ENCODE measurements at places on chromosomes 3 and 15. TPM values are rescaled to one million over a fixed set of nuclear protein-coding genes. Genes with fewer than 3 reads are reported as not detected.

GOLGA8Q gene
- 1.1 TPM for total RNA-seq

TRIM69 gene
- 9.5 TPM for total RNA-seq

GOLGA8M gene
- not detected for total RNA-seq

PARL gene
- 102 TPM for total RNA-seq

TMEM89 gene
- not detected for total RNA-seq

FBXL2 gene
- 9.7 TPM for total RNA-seq

SLC22A13 gene
- total RNA-seq = 0.45 TPM

FYTTD1 gene
- total RNA-seq = 40.2 TPM

CHDH gene
- 7.9 TPM for total RNA-seq

ALDH1A3 gene
- total RNA-seq = 197 TPM

TMEM43 gene
- total RNA-seq = 109 TPM

RAD51 gene
- total RNA-seq = 12.1 TPM

HRG gene
- total RNA-seq = not detected

RHOA gene
- 643 TPM for total RNA-seq

GABRR3 gene
- not detected for total RNA-seq

TLR9 gene
- not detected for total RNA-seq

IMPDH2 gene
- total RNA-seq = 313 TPM

LSAMP gene
- 10.7 TPM for total RNA-seq

SKOR1 gene
- 0.08 TPM for total RNA-seq

GRAMD1C gene
- total RNA-seq = 12.1 TPM

ZBED2 gene
- 0.09 TPM for total RNA-seq

AADAC gene
- total RNA-seq = 138 TPM

CLDN16 gene
- 0.09 TPM for total RNA-seq

DZIP3 gene
- 27.6 TPM for total RNA-seq

XIRP1 gene
- 0.09 TPM for total RNA-seq

HCN4 gene
- total RNA-seq = not detected

ADAMTS9 gene
- 0.54 TPM for total RNA-seq

COL6A5 gene
- not detected for total RNA-seq

TF gene
- 4.0 TPM for total RNA-seq

DLL4 gene
- 0.09 TPM for total RNA-seq

MKRN2OS gene
- not detected for total RNA-seq

MORC1 gene
- total RNA-seq = not detected

ZNF501 gene
- total RNA-seq = 13.1 TPM

TYRO3 gene
- total RNA-seq = 8.0 TPM

CYP8B1 gene
- not detected for total RNA-seq

MNS1 gene
- 7.0 TPM for total RNA-seq

RHOV gene
- 0.82 TPM for total RNA-seq

NRROS gene
- 2.9 TPM for total RNA-seq

MYL3 gene
- total RNA-seq = not detected

HTR3E gene
- not detected for total RNA-seq

RETNLB gene
- not detected for total RNA-seq

ADGRG7 gene
- total RNA-seq = not detected

All from fibroblast of the aortic adventitia (primary cell).